ENCODE measurements at places on chromosomes 5 and 9.

DNA sequence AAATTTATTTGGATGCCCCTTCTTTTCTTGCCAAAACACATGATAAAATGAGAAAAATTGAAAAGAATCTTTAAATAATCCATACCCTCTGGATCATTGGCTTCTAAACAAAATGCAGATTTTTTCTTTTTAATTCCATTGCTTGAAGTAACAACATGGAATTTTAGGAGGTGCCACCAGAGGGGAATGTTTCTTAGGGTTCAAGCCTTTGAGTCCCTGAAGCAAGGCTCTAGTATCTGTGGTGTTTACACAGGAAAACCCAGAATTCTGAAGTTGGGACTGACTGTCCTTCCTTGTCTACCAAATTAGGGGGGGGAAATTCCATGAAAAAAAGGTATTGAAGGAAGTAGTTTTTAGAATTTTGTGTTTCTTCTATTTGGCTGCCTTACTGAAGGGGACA lies 69.4 kb downstream of the LMNB1 start:
- DNase-seq = no peak

GRCh38 chr9:110977259-110977709 lies 61.0 kb downstream of the LPAR1 start:
- DNase-seq = peak; percentile 30

DNA sequence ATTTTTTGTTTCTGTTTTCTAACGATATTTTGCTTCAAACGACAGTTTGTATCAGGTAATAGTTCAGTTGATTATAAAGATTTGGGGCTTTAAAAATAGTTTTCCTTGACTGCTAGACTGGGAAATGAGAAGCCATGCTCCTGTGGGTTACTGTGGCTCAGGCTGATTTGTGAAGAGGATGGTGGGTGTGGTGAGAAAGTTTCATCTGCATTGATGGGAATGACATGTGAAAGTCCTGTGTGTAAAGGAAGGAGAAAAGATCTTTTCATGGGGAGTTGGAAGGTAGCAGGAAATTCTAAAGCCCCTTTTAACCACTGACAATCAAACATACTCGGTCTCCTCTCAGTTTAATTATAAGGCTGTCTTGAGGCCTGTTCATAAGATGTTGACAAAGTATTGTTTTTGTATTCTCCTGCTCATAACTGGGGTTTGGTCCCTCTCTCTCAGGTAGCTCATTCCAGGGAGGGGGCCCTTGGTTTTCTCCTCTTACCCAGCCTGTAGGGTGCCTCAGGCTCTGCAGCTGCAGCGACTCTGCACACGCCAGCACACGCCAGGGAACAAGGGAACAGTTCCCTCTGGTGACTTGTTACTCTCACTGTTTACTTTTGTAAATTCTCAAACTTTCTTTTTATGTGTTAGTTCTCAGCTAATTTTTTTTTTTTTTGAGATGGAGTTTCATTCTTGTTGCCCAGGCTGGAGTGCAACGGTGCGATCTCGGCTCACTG lies 91.6 kb downstream of the CARTPT start:
- DNase-seq = no peak

- DNase-seq = no peak
Observed at GRCh38 chr5:127353327-127353726, 62.7 kb downstream of the MEGF10 start.

- no peak for DNase-seq
Observed at GRCh38 chr9:7104625-7105024, 346.9 kb downstream of the KDM4C start.

DNA sequence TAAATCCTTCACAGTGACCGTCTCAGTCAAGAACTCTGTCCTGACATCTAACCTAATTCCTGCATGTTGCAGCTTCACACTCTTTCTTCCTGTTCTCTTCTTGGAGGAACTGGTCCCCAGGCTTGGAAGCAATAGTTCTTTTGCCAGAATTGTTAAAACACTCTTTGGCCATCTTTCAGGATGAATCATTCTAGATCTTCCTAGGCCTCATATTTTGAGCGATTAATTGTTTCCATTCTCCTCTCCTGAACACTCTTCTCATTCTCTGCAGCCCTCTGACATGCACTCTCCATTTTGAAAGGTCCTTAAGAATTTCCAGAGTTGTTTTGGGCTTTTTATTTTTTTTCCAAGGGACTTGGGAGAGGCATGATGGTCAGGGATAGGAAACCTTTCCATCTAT lies 85.8 kb downstream of the FAM114A2 start:
- no peak for DNase-seq

- DNase-seq = no peak
Observed at GRCh38 chr5:172140120-172140519, 47.9 kb downstream of the STK10 start.

- DNase-seq = no peak
Observed at GRCh38 chr5:98157368-98157767, 616.1 kb upstream of the RGMB start.

DNA sequence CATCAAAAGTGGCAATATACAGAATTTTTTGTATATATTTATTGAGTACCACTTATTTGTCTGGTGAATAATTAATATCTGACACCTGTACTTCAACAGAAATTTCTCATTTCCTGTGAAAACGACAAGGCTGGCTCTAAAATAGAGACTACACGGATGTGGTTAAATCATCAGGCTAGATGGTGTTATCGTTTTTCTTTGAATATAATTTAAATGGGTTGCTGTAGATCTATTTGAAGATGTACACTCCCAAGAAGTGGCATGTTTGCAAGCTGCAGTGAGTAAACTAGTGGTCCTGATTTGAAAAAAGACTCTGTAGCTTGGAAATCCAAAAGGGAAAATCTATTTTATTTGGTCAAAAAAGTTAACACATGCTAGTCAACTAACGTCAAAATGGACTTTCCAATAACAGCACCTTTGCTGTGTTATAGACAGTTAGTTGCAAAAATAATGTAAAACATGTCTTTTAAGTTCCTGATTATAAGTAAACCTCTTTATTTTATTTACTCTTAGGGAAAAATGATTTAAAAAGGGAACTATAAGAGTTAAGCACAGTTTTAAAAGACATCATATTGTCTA lies 13.8 kb downstream of the ST8SIA4 start:
- DNase-seq = no peak

DNA sequence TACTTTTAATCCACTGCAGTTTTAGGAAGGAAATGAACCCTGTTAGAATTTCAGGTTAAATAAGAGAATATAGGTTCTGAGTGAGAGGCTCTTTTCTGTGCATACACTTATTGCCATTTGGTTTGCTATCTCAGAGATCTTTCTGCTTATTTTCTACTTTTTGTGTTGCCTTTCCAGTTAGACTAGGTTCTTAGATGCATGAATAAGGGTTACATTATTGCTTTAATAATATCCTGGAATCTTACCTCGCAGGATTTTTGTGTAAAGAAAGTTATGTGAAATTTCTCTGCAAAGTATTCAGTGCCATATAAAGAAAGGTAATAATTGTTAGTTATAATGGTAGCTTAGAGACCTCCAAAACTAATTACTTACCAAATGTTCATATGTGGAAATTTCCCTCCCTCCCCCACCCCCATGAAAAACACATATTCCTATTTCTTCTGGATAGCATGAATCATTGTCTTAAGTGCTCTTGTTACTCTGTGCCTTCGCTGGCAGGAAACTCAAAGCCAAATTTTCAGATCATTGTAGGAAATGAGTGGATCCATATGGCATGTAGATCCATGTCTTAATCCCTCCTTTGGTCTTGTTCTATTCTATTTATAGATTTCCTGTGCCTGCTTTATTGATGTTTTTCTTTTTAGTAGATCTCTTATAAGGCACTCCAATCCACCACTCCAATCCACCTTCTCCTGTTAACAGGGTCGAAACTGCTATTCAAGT lies 2.7 kb upstream of the APBA1 start:
- DNase-seq = no peak

- no peak for DNase-seq
Observed at GRCh38 chr5:103801681-103802080, 239.1 kb upstream of the NUDT12 start.

DNA sequence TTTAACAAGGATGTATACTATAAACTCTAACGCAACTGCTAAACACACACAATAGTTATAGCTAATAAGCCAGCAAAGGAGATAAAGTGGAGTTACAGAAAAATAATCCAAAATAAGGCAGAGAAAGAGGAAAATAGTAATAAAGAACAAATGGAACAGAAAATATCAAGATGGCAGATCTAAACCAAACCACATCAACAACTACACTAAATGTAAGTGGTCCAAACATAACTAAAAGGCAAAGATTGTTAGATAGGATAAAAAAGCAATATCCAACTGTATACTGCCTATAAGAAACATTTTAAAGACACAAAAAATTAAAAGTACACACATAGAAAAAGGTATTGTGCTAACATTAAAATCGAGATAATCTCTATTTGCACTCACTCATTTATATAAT lies 5.6 kb upstream of the COL23A1 start:
- DNase-seq = no peak
